Epithelial cell of alveolus of lung (primary cell): ENCODE measurements at places on chromosomes 5 and 9. TPM values are rescaled to one million over a fixed set of nuclear protein-coding genes. Genes with fewer than 3 reads are reported as not detected.

OR1Q1 gene
- not detected in 2 replicates for total RNA-seq

FOXD4 gene
- 0.24 and 0.65 TPM in 2 replicates for total RNA-seq

POU4F3 gene
- not detected in 2 replicates for total RNA-seq

PCDHA10 gene
- under 0.01 TPM in 1 of 2 replicates, not detected in the other for total RNA-seq

FOXD4L3 gene
- total RNA-seq: not detected in 2 replicates

IRGM gene
- 13.3 TPM in 1 of 2 replicates, not detected in the other for total RNA-seq

ABCA1 gene
- 23.5 and 36.3 TPM in 2 replicates for total RNA-seq

FAM221B gene
- not detected in 2 replicates for total RNA-seq

IFNA21 gene
- total RNA-seq: not detected in 2 replicates

TNFSF15 gene
- total RNA-seq: 0.08 and 3.4 TPM in 2 replicates

TRIM7 gene
- total RNA-seq: 2.5 and 3.8 TPM in 2 replicates

SPATA31A3 gene
- not detected in 2 replicates for total RNA-seq

RETREG1 gene
- 0.16 and 0.39 TPM in 2 replicates for total RNA-seq

PTGR1 gene
- 66.8 and 101 TPM in 2 replicates for total RNA-seq

APBA1 gene
- 1.1 and 6.7 TPM in 2 replicates for total RNA-seq

CORO2A gene
- total RNA-seq: 0.32 and 2.1 TPM in 2 replicates

GPR150 gene
- total RNA-seq: 0.80 and 1.0 TPM in 2 replicates
